Dermis microvascular lymphatic vessel endothelial cell (primary cell): ENCODE measurements at places on chromosomes 3 and 15. TPM values are rescaled to one million over a fixed set of nuclear protein-coding genes. Genes with fewer than 3 reads are reported as not detected.

The AP3B2 gene
- total RNA-seq: not detected in 2 replicates

The UCN2 gene
- total RNA-seq: not detected in 2 replicates

DNA sequence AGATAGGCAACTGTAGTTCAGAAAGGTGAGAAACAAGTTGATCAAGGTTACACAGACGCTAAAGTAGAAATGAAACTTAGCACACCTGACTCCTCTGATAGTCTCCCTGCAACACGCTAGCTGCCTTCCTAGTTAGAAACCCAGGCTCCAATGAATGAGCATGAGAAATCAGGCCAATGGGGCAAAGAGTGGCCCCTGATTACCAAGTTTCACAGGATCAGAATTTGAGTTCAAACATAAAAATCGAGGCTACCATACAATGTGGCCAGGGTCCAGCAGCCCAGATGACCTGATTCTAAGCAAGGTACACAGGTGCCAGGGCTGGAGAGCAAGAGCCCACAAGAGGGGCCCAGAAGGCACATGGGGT lies 7.7 kb downstream of the PLD1 start:
- no peak for DNase-seq

GRCh38 chr15:37902126-37902525 lies 32.3 kb upstream of the TMCO5A start:
- no peak for DNase-seq

The ZMYND10 gene
- under 0.01 and 0.25 TPM in 2 replicates for total RNA-seq

DNA sequence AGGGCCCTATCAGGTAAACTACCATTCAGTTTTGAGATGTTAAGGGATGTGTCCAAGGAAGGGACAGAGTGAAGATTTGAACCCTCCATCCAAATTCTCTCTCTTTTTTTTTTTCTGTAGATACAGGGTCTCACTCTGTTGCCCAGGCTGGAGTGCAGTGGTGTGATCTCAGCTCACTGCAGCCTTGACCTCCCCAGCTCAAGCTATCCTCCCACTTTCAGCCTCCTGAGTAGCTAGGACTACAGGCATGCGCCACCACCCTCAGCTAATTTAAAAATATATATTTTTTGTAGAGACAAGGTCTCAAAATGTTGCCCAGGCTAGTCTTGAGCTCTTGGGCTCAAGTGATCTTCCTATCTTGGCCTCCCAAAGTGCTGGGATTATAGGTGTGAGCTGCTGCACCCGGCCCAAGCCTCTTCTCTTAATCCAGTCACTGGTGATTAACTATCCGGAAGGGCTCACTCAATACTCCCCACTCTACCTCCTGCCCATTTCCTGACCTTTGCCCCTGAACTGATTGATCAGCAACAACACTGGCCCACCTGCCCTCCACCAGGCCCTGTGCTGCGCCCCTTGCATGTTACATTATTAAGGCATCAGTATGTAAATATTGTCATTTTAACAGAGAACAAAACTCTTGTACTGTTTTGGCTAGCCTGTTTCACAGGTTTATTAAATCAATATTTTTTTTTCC lies 164.7 kb downstream of the CTNNB1 start:
- no peak for DNase-seq

The KNL1 gene
- 5.1 and 14.2 TPM in 2 replicates for total RNA-seq

DNA sequence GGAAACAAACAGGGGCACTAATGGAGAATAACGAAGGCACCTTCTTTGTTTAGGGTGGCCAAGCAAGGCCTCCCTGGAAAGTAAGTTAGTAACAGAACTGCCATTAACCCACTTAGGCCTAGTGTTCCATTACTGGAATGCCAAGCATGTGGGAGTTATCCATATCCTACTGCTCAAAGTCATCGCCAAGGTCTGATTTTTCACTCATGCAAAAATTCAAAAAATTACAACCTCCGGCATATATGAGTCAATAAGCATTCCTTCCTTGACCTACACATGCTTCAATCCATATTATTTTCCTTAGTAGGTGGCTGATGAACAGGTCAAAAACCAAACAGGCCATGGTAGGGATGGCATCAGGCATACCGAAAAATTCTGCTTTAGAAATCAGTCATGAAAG lies 1097.2 kb downstream of the FHIT start:
- no peak for DNase-seq

The PPARG gene
- 56.0 and 58.8 TPM in 2 replicates for total RNA-seq

GRCh38 chr3:194064380-194065332 lies 71.3 kb upstream of the HES1 start:
- DNase-seq: no peak

DNA sequence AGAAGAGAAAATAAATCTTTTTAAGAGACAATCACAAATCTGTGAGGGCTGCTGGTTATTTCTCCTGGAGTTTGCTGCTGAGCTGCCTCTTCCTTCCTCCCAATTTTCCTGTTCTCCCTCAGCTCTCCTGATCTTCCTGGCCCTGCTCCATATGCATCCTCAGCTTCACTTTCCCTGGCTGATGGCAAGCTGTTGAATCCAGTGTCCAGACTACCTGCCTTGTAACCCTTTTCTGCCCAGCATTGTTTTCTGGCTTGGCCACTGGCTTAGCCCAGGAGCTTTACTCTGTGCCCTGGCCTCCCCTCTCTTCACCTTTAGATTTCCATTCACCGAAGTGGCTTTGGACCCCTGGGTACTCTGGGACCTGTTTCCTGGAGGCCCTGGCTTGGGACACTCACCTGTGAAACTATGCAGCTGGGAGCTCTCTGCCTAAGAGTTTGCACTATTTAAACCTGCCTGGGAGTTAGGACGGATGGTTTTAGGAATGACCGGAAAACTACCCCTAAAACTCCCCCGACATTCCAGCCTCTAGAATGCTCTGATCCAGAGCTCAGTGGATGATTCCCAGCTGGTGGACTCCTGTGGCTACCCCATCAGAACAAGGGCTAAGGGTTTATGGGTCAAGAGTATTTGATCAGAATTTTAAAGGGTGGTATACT lies 90.0 kb downstream of the RBPMS2 start:
- no peak for DNase-seq

DNA sequence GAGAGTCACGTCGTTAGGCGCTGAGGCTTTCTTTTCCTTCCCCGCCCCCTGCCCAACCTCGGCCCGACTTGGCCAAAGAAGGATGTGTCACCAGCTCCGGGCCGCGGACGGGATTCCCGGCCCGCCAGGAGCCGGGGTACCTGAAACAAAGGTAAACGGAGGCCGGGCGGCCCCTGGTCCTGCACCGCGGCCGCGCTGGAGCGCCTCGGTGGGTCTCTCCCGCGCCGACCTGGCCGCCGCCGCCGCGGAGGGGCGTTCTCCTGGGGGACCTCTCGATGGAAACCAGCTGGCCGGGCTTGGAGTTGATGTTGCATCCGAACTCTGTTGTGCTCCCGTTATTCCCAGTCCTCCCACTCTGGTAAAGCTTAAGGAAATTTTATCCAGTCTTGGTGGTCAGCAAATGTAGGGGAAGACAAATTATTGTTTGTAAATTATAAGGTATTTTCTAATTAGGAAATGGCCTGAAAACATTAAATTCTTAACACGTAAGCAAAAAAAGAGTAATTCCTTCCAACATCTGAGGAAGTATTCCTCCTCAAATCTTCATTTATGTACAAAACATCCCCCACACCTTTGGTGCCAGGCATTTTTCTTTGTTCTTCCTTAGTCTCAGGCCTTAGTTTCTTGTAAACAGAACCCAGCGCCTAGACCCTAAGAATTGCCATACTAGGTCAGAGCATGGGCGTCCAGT lies 888 bp downstream of the PPP2R3A start:
- peak; percentile 12 for DNase-seq

DNA sequence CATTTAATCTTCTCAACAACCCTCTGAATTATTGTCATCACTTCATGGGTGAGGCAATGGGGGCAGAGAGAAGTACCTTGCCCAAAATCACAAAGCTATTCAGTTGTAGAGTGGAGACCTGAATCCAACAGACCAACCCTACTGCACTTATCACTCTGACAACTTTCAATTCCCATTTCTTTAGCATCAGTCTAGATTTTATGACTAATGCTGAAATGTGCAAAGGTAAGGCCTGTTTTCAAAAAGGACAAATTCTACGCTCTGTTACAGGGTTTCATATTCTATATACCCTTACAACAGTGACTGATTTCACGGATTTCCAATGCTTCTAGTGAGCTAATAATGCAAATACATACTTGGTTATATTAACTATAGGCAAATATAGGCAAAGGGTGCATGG lies 286.0 kb downstream of the ADAMTS17 start:
- DNase-seq: no peak

DNA sequence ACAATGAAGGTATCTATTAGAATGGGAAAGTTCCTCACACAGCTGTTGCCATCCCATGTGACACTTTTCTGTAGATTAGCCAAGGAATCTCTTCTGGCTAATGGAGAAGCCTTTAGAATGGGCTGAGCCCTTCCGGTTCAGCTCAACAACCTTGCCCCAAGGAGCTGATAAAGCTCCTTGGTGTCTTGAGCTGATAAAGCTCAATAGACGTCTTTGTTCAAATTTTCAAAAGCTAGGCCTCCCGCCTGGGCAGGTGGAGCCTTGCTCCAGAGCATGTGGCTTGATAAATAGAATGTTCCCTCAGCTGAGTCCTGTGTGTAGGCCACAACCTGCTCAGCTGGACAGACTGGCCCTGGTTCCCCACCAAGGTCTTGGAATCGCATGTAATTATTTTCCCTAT lies 7.2 kb upstream of the BNIP2 start:
- DNase-seq: no peak

- no peak for DNase-seq
Observed at GRCh38 chr3:107345822-107346405, 31.3 kb upstream of the CCDC54 start.

The IQCH gene
- 1.0 and 1.1 TPM in 2 replicates for total RNA-seq

The DGKG gene
- total RNA-seq: 1.1 and 2.2 TPM in 2 replicates

GRCh38 chr3:161430307-161430706 lies 59.0 kb upstream of the SPTSSB start:
- no peak for DNase-seq

The BSN gene
- under 0.01 TPM in 2 replicates for total RNA-seq

The CCDC13 gene
- 0.13 and 0.25 TPM in 2 replicates for total RNA-seq

GRCh38 chr3:193851941-193852674 lies 259.1 kb downstream of the OPA1 start:
- no peak for DNase-seq

GRCh38 chr15:48802867-48803266 lies 8.0 kb downstream of the CEP152 start:
- DNase-seq: no peak

- DNase-seq: no peak
Observed at GRCh38 chr3:131717493-131717892, 214.7 kb upstream of the MRPL3 start.

DNA sequence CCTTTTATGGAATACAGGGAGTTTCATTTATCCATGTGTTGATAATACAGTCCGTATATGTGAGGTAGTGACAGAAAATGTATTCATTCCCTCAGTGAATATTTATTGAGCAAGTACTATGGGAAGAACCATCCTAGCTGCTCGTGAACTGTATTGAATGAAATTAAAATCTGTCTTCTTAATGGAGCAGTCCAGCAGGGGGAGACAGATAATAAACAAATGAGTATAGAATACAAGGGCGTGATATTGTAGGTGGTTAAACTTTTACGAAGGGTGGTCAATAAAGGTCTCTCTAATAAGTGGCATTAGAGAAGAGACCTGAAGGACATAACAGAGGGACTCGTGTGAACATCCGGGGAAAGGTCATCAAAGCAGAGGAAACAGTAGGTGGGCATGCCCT lies 62.7 kb upstream of the OSTN start:
- DNase-seq: peak; percentile 66

- DNase-seq: no peak
Observed at GRCh38 chr3:86954226-86954625, 36.7 kb downstream of the VGLL3 start.

DNA sequence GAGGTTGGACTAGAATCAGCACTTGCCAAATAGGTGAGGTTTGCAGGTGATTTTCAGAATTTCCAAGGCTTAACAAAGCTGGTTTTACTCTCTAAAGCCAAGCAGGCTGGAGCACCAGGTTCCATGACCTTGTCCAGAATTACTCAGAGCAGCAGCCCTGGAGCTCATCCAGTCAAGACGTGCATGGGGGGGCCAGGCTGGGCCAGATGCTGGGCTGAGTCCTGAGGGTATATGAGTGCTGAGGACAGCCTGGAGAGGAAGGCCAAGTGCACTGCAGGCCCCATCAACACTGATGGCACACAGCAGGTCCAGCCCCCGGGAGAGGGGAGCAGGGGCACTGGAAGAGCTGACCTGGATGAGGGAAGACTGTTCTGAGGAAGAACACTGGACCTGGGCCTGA lies 3.0 kb upstream of the TXNRD3 start:
- DNase-seq: no peak

GRCh38 chr3:149481056-149481455 lies 6.6 kb downstream of the TM4SF4 start:
- DNase-seq: no peak

DNA sequence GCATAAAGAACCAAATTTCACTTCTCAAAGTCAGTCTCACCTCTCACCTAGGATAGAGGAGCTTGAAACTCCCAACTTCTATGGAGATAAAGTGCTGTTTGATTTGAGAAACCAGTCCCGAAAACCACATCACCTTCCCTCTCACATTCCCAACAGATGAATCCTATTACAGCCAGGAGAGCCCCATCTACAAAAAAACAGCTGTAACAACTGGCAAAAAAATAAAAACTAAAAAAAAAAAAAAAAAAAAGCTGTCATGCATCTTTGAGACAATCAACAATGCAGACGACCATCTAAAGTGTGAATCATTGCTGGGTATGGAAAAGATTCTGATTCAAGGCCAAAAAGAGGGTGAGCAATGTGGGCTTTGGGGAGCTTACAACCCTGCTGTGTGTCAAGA lies 23.8 kb downstream of the HOMER2 start:
- DNase-seq: no peak

- DNase-seq: no peak
Observed at GRCh38 chr3:142818651-142819050, 70.2 kb downstream of the PCOLCE2 start.

- DNase-seq: peak; percentile 63
Observed at GRCh38 chr3:31462050-31462569, 70.6 kb upstream of the STT3B start.

GRCh38 chr15:40008061-40008765 lies 30.8 kb downstream of the SRP14 start:
- DNase-seq: no peak

The CPLX3 gene
- not detected in 2 replicates for total RNA-seq

The IL17RB gene
- total RNA-seq: 0.13 TPM in 2 replicates

DNA sequence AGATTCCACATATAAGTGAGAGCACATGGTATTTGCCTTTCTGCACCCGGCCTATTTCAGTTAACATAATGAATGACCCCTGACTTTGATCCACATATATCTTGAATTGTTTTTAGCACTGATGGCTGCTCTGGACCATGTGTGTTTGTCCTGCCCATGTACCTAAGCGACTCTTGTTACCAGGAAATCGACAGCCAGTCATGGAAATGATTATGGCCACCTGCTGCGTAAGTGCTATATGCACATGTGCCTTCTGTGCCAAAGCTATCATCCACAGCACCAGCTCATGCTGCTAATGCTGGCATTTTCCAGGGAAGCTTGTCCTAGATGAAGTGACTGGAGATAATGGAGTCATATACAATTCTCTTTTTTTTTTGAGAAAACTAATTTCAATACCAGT lies 103.7 kb downstream of the PEX5L start:
- DNase-seq: no peak

DNA sequence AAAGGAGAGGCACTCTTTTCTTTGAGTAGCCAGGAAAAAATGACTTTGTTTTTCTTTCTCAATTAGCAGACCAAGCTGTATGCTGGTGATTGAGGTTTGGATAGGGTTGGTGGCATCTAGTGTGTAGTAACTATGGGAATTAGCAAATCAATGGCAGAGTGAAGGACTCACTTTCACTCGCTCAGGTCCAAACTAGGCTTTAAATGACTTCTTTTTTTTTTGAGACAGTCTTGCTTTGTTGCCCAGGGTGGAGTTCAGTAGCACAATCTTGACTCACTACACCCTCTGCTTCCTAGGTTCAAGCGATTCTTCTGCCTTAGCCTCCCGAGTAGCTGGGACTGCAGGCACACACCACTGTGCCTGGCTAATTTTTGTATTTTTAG lies 35.9 kb downstream of the PRKCI start:
- DNase-seq: no peak

The CD86 gene
- total RNA-seq: not detected in 2 replicates

The PAK6 gene
- not detected in 2 replicates for total RNA-seq
